NCI-H460 (cell line): ENCODE measurements at places on chromosomes 16 and 17. TPM values are rescaled to one million over a fixed set of nuclear protein-coding genes. Genes with fewer than 3 reads are reported as not detected.

- no peak for DNase-seq
Measured at GRCh38 chr17:59152925-59153324, 2.1 kb downstream of the SKA2 start.

DNA sequence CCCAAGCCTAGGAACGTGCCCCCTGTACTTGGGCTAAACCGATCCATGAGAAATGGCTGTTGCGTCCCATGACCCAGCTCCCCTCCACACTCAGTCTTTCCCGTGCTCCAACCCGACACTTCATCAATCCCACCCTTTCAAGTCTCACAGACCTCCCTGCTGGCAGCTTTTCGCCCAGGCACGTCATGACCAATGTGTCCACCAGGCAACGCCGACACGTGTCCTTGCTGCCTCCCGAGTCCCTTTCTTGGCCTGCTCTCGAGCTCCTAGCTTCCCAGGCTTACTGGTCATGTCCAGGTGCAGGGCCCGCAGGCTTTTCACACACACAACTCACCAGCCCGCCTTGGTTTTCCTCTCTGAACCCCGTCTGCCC lies 12.2 kb downstream of the MNT start:
- no peak for DNase-seq

GRCh38 chr16:396605-397004 lies 394 bp upstream of the NME4 start:
- DNase-seq: peak; percentile 52

DNA sequence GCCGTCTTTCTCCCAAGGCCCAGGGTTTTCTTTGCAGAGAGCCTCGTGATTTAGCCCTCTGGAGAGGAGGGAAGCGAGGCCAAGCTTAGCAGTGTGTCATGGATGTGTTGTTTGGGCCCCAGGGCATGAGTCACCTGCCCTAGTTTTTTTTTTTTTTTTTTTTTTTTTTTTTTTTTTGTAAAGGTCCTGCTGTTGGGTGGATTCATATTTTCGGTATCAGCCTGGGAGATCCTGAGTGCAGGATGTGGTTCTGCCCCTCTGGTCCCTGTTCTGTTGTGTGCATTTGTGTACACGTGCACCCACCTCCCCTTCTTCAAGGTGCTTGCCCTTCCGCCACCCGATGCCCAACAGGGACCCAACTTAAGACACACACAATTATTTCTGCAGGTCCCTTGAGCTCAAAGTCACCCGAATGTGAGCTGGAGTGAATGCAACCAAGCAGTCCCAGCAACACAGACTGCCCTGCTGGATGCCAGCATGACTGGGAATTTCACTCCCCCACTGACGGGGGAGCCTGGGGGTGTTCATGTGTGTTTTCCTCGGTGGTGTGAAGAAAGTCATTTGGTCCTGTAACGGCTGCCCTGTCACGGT lies 265.8 kb upstream of the TNRC6C start:
- DNase-seq: no peak

- DNase-seq: no peak
Measured at GRCh38 chr17:40953881-40954280, 12.9 kb downstream of the KRT39 start.

DNA sequence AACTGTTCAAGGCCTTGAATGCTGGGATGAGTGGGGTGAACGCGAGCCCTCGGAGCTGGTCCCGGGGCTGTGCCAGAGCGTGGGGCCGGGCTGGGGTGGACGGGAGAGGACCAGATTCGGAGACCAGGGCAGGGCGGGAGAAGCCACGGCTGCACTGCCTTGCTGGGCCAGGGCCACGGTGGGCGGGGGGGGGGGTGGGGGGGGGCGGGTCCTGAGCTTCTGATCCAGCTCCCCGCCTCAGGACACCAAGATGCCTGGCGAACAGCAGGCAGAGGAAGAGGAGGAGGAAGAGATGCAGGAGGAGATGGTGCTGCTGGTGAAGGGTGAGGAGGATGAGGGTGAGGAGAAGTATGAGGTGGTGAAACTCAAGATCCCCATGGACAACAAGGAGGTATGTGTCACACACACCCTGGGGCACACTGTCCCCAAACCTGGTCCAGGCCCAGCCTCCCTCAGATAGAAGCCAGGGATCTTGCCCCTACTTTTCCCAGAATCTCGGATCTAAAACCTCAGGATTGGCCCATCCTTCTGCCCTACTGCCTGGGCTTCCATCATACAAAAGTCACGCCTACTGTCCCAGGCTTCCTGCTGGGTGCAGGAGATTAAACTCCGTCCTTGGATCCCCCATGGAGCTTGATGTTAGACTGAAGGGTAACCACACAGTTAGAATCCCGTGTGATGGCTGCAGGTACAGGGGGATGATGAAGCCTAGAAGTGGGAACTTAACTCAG lies 563 bp downstream of the ZNF771 start:
- DNase-seq: no peak

GRCh38 chr17:57649731-57650484 lies 95.2 kb downstream of the CCDC182 start:
- no peak for DNase-seq

Gene SLC35G6
- not detected in 2 replicates for total RNA-seq

DNA sequence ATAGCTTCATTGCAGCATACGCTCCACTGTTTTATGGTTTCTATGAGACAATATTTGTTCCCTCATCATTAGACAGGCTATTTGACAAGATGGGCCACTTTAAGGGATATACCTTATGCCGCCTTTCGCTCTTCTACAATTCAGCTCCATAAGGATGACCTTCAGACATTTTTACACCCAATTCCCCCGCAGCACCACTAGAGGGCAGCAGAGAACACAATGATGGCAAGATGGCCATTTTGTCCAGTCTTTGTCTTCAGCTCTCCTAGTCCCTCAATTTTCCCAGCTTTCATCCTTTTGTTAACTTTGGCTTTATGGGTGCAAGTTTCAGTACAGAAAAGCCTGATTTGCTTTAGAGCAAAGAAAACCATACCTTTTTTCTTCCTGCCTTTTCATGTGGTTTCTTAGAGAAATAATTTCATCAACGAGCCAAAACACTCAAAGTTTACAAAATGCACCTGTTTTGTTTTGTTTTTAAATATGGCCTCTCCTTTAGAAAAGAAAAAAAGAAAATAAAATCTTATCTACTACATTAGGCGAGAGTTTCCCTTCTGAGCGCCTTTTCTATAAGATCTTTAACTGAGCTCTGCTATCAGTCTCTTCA lies 355.3 kb downstream of the TOX3 start:
- DNase-seq: peak; percentile 48

- no peak for DNase-seq
Measured at GRCh38 chr17:47404875-47405274, 81.1 kb downstream of the EFCAB13 start.

Gene COA3
- 53.0 and 64.3 TPM in 2 replicates for total RNA-seq

- no peak for DNase-seq
Measured at GRCh38 chr16:12098429-12099310, 122.1 kb downstream of the SNX29 start.

Gene CCL7
- not detected in 2 replicates for total RNA-seq

- DNase-seq: no peak
Measured at GRCh38 chr16:22075776-22076175, 16.6 kb upstream of the VWA3A start.

- DNase-seq: peak; percentile 64
Measured at GRCh38 chr17:19766421-19767270, 18.5 kb upstream of the ALDH3A1 start.

Gene IKZF3
- not detected in 2 replicates for total RNA-seq

- peak; percentile 26 for DNase-seq
Measured at GRCh38 chr16:81885976-81886586, 107.0 kb downstream of the PLCG2 start.

DNA sequence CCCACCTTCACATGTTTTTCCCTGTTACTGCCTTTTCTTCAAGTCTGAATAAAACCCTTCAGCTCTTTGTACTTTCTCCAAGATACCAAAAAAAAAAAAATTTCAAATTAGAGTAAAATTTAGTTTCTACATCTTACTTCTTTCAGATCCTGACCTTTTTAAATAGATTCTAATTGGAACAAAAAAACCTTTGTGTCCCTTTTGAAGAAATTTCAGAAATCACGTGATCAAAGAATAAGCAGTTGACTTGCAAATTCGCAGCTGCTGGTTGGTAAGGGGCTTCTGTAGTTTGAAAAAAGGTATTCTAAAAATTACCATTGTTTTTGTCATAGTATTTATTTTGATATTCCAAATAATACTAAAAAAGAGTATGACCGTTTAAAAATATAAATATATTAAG lies 71.7 kb downstream of the CDC27 start:
- DNase-seq: no peak

DNA sequence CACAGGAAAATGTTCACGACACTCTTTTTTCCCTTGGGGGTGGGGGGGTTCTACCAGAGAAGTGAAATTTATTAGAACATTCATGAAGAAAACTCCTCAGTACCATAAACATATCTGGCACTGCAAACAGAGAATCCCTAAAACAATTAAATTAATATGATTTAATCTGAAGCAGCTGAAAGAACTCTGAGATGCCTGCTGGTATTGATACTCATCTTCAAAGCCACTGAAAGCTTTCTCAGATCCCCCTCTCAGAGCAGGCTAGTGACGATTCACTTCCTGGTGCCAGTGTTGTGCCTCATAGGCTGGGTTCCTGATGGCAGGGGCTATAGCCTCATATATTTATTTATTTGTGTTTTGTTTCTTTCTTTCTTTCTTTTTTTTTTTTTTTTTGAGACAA lies 52.7 kb downstream of the MYH10 start:
- DNase-seq: no peak

- no peak for DNase-seq
Measured at GRCh38 chr17:35793257-35793656, 2.2 kb downstream of the MMP28 start.

DNA sequence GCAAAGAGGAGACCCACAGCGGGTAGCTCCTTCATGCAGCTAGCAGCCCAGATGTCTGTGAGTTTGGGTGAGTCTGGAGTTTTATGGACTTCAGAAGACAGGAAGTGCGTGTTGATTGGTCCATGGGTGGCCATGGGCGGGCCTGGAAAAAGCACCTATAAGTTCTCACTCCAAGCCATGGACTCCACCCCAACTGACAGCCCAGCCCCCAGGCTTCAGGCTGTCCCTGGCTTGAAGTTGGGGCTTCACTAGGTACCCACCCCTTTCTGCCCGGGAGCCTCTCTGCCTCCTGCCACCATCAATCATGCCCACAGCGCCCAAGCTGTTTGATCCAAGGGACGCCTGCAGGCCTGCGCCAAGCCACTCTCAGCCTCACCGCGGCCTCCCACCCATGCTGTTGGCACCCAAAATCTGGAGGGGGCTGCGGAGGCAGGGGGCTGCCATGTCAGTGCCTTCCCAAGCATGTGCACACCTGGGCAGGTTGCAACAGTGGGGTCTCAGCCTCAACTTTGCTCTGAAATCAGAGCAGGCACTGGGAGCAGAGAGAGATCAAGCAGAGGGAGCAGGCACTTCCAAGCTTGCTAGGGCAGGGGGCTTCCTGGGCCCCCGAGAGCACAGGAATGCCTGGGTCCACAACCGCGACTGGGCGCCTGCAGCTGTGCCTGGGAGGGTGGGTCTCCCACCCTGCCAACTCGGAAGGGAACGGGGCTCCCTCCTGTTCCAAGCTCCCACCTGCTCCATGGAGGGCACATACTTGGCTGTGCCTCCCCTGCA lies 1503.7 kb downstream of the CDH11 start:
- DNase-seq: no peak

Gene CCL23
- total RNA-seq: not detected in 2 replicates

Gene CRYBA1
- total RNA-seq: not detected in 2 replicates

Gene ZNF205
- total RNA-seq: 12.0 and 13.5 TPM in 2 replicates

Gene GPR179
- 0.03 and 0.05 TPM in 2 replicates for total RNA-seq
